Bone marrow (tissue), 2 donors: ENCODE measurements at places on chromosomes 11 and 22.
A peak's percentile ranks its signal among the peaks of the same experiment; 100 is the strongest.

DNA sequence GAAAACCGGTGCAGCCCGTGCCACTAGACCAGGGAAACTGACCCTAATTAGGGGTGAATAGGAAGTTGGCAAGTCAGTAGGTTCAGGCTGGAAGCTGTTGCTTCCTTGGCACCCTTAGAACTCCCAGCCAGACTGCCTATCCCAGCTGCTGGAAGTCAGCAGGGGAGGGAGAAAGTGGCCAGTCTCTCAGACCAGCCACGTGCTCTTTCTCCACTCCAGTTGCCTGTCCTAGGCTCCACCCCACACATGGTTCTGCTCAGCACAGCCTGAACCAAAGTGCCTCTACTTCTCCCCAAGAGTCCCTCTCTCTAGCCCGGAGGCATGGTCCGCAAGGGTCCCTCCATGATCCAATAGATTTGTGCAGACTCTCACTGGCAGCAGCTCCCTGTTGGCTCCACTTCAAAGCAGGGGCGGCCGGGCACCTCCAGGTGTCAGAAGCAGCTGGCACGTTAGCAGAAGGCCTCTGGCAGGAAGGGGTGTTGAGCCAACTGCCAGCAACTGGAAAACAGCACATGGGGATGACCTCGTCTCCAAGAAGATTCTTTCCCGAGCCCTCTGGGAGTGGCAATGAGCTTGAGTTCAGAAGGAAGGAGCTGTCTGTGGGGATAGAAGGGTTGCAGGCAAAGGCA lies 27.7 kb downstream of the ARFGAP2 start:
- no peak for DNase-seq

DNA sequence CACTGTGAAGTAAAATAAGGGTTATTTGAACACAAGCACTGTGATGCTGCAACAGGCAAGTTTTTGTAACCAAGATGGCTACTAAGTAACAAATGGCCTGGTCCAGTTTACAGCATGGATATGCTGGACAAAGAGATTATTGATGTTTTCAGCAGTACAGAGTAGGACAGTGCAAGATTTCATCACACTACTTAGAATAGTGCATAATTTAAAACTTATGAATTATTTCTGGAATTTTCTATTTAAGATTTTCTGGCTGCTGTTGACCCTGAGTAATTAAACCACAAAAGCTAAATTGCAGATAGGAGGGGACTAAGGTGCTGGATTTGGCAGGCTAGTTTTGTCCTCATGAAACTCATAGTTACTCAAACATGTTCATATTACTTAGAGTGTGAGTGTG lies 33.1 kb downstream of the CEP295 start:
- DNase-seq = no peak

DNA sequence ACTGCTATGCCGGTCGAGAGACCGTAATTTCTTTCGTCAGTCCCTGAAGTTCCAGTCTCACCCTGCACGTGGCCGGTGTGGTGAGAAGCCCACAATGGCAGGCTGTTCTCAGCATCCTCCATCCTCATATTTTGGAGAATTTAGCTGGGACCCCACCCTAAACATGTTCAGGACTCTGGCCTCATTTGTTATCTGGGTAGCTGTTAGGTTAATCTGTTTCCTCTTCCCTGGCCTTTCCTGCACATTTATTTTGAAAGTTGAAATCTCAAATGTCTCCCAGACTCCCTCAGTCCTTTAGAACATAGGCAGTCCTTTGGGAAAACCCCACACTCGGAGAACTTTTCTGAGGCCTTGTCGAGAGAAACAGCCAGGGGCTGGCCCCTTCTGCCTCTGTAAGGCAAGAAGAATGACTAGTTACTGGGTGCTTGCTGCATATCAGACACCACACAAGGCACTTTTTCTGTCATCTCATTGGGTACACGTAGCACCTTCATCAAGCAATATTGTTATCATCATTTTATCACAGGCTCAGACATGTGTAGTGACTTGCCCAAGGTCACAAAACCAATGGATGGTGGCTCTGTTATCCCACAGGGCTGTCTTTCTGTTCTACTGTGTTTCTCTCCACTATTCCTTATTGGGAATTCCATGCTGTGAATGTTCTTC lies 109.3 kb upstream of the CRYBB3 start:
- DNase-seq = no peak

GRCh38 chr11:7671347-7672215 lies 1.7 kb downstream of the CYB5R2 start:
- no peak for DNase-seq

DNA sequence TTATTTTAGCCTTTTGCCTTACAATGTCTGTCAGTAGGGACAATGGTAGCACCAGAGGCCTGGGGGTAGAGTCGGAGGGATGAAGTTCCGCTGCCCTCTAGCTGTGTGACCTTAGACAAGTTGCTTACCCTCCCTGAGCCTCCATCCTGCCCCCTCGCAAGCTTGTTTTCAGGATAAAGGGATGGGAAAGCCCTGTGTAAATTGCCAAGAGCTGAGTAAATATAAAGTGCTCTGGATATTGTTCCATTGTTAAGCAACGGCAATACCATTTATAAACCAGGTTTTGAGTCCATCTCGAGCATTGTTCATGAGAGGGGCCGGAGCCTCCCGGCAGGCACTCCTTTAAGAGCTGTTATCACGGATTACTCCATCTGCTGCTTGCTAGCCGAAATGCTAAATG lies 72.9 kb downstream of the ZBTB16 start:
- DNase-seq = no peak

GRCh38 chr11:115226556-115226955 lies 277.7 kb downstream of the CADM1 start:
- DNase-seq = no peak

DNA sequence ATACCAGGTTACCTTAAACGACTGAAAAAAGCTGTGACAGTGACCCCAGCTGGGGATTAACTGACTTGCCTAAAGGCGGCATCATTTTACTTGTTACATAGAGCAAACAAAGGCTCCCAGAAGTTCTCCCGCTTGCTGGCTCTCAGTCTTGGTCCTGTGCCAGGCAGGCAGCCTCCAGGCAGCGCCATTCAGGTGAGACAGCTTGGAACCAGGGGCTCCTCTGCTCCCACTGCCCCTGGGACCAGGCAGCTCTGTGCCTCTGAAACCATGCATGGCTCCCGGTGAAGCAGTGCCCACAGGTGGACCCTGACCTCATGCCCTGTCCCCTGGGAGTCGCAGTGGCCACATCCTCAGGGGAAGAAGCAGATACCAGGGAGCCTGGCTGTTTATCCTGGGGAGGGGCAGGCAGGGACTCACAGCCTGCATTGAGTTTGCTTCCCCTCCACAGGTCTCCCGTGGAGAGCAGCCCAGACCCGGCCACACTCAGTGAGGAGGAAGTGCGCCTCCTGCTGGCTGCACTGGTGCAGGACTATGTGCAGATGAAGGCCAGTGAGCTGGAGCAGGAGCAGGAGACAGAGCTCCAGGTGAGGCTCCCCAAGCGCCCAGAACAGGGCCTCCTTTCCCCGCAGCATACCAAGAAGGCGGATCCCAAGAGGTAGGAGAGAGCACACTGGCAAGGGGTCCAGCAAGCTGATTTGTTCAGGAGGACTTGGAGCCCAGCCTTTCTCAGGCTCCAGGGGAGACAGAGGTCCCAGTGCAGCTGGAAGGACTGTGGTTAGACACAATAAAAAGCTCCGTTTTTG lies 15.6 kb upstream of the CYP2R1 start:
- peak; percentile 52 for DNase-seq

GRCh38 chr22:29732883-29733282 lies 13.1 kb downstream of the CABP7 start:
- no peak for DNase-seq

DNA sequence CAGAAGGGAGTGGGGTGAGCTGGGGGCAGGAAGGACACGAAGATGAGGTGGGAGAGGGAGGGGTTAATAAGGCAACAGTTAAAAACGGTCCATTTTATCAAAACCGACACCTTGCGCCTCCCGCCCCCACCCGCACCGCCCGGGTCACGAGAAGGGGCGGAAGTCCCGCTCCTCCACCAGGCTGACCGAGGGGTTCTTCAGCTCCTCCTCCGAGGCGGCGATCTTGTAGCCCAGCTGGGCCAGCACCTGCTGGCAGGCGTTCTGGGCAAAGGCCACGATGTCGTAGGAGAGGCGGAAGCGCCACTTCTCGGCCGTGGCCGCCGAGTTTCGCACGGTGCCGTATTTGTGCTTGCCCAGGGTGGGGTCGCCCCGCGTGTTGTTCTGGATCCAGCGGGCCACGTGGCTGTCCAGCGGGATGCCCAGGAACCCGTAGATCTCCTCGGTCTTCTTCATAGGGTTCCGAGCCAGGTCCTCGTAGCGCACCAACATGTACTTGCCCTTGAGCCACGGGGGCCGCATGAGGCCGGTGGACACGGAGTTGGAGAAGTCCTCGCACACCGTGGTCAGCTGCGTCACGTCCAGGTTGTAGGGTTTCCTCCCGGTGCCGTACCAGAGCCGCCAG lies 15.8 kb downstream of the CHST1 start:
- DNase-seq = no peak

- DNase-seq = peak; percentile 54
Observed at GRCh38 chr22:46432164-46433068, 96.9 kb downstream of the TRMU start.

GRCh38 chr22:19836512-19836911 lies 18.2 kb downstream of the GNB1L start:
- DNase-seq = no peak

GRCh38 chr11:8593455-8593854 lies 573 bp downstream of the STK33 start:
- DNase-seq = no peak

GRCh38 chr11:33515347-33515746 lies 185.3 kb downstream of the C11orf91 start:
- no peak for DNase-seq

GRCh38 chr11:81470446-81470845 lies 1263.2 kb downstream of the FAM181B start:
- DNase-seq = no peak

- DNase-seq = no peak
Observed at GRCh38 chr11:113201054-113201818, 113.1 kb upstream of the TTC12 start.

- no peak for DNase-seq
Observed at GRCh38 chr11:1074244-1075221, at the start of gene MUC2. MUC2 (plus strand) TSS chr11:1074874.

DNA sequence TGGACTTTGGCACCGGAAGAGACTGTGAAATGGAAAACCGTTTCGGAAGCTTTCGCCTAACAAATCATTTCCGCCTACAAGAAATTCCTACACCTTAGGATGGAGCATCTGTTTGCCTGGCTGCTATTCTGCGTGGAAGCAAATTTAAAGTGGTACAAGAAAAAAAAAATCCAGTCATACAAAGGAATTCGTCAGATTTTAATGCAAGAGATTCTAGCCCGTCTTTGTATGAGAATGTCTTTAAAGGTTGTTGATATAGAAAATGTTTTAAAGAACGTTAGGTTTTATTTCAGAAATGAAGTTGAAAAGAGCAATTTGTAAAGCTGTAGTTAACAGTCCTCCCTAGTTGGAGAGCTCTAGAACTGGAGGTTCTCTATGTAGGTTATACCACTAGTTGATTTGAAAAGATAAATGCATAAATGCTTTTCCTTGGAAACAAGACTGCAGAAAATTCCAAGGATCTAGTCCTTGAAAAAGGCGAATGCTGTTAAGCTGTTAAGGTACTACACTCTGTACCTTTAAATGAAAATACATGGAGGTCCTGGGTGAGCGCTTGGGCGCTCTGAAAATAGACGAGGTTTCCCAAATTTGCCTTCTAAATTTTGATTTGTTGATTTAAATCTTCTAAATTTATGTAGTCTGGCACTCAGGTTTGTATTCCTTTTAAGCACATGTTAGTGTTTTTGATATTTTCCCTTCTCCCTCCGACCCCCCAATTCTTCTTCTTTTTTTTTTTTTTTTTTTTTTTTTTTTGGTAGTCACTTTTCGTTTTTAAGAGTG lies 2.4 kb downstream of the NCR3LG1 start:
- DNase-seq = no peak

GRCh38 chr22:41234815-41235695 lies 5.7 kb downstream of the CHADL start:
- DNase-seq = no peak

GRCh38 chr11:61028135-61028729 lies 56.8 kb downstream of the CD6 start:
- DNase-seq = no peak

- no peak for DNase-seq
Observed at GRCh38 chr22:19762568-19763457, 2.2 kb downstream of the TBX1 start.

GRCh38 chr11:94330789-94331188 lies 26.4 kb downstream of the IZUMO1R start:
- DNase-seq = no peak

- no peak for DNase-seq
Observed at GRCh38 chr11:16402654-16403447, 46.5 kb upstream of the SOX6 start.

- DNase-seq = no peak
Observed at GRCh38 chr11:99568808-99569207, 548.1 kb downstream of the CNTN5 start.

DNA sequence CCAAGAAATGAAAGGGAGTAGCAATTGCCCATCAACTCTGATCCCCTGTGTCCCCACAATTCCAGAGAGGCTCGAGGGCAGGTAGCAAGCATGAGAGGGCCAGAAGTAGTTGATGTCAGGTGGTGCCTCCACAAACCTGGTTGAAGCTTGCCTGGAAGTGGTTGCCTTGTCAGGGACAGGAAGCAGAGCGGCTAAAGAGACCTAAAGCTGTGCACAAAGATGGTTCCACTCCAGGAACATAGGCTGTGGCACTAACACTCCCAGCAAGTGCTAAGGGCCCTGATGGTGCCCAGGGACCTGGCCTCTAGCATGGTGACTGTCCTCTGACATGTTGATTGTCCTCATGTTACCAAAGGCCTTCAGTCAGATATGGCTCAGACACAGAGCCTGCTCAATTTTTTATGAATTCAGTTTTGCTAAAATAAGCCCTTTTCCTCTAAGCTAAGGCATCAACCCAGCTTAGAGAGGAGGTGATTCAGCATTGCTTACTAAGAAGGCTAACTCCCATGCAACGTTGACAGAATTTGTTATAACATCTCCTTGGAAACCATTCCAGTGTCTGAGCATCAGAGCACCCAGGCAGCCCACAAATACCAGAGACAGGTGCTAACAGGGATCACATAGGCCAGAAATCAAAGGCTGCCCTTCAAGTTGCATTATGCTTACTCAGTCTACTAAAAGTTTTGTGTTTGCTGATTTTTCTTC lies 196.3 kb upstream of the ARHGAP20 start:
- no peak for DNase-seq

GRCh38 chr11:74464746-74465145 lies 2.6 kb downstream of the KCNE3 start:
- DNase-seq = no peak
